Activated CD4-positive, alpha-beta T cell treated with anti-CD3 and anti-CD28 coated beads, Interleukin-10, Interleukin-2, amounts not matched to agents 100 ng/mL and 50 ng/mL, durations not matched to agents 16 hours and 8 hours (primary cell): ENCODE measurements at places on chromosomes 7 and 10.
A peak's percentile ranks its signal among the peaks of the same experiment; 100 is the strongest.

DNA sequence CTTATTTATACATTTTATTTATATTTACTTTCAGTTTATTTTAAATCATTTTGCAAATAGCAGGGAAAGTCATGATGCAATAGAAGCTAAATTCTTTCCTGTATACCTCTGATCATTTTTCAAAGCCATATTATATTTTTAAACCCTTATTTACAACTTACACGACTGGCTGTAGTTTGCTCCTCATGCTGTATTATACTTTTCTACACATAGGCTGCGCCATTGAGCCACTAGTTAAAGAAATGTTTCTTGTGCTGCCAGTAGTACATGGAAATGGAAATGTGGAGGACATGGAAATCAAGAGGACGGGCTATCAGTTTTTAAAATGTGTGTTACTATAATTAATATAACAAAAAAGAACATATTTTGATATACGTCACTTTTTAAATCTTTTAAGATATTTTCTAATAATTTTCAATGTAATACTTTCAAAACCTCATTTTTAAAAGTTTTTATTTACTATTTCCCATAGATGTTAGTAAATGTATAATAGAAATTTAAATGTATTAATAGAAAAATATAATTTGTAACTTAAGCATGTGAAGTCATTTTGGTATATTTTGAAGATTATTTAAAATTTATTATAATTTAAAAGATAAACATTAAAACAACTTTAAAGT, 118.5 kb downstream of the VTI1A start:
- peak; percentile 53 for DNase-seq

GRCh38 chr7:81298951-81299666, 380.3 kb upstream of the SEMA3C start:
- no peak for DNase-seq

- DNase-seq, result no peak
Measured at GRCh38 chr10:77746047-77746707, 108.6 kb upstream of the KCNMA1 start.

DNA sequence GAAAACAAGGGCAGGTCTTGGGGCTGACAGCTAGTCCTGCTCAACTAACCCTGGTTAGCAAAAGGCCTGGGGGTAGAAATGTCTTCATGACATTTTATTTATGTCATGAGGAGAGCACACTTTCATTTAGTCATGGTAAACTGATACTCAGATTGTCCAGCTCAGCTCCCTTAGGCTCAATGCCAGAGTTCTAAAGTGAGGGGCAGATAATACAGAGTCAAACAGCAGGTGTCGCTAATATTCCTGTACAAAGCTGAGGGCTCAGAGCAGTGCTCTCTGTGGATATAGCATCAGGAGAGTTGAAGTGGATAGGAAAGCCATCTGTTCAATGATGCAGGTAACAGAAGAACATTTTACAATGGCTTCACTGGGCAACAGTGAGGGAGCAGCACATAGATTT, 26.8 kb upstream of the CALCR start:
- DNase-seq, result no peak

- peak; percentile 34 for DNase-seq
Measured at GRCh38 chr10:14032406-14032998, 298.2 kb downstream of the FRMD4A start.

GRCh38 chr7:786472-787255, 45.6 kb upstream of the SUN1 start:
- DNase-seq, result peak; percentile 58

DNA sequence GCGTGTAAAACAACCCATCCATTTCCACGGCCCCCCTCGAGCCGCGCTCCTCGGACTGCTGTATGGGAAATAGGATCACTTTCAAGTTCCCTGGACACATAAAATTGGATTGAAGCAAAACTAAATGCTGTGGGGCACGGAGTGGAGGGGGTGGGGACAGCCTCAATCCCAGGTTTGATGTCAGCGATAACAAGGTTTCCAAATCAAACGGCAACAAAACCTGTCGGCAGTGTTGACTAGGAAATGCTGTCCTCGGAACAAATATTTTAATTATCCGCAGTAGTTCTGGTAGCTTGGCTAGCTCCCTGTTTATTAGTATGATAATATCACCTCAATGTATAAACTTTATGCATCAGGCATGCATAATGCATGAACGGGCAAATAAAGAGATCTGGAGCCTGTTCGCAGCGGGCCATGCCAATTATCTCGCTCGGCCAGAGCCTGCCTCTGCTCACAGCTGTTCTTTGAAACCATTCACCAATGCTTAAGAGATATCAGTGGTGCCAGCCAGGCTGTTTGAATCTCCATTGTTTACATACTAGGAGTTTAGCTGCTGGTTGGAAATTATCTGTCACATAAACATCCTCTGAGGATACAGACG, 161.1 kb downstream of the PAXIP1 start:
- no peak for DNase-seq

- DNase-seq, result no peak
Measured at GRCh38 chr10:131049016-131049415, 262.5 kb downstream of the TCERG1L start.

DNA sequence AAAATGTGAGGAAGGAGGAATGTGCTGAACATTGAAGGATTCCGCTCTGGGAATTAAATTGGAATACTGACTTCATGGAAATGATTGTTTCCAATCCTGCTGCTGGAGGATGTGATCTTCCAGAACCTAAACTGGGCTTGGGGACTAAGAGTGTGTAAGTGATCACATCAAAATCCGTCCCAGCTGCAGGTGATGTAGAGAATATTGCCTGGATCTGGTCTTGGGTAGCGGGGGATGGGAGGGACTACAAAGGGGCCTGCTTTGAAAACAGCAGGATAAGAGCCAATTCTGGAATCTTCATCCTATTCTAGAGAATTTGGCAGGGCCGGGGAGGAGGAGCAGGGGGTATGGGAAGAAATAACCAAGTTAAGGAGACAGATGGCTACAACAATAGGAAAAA, 552.2 kb upstream of the FZD8 start:
- no peak for DNase-seq

- no peak for DNase-seq
Measured at GRCh38 chr10:3396116-3396515, 223.5 kb upstream of the PITRM1 start.

DNA sequence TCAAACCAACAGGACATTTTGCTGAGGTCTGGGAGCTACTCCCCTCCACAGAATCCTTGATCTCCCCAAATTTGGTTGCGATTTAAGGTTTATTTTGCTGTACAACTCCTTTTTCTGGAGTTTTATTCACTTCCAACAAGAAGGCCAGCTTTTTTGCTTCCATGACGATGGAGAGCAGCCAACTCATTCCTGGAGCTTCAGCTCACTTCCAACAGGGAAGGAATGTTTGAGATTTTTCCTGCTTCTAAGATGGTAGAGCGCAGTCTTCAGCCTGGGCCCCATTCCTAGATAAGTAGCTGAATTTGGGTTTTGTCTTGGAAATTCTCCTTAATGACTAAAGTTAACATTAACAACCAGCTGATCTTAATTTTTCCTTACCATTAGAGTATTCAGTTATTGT, 30.9 kb upstream of the CREB3L2 start:
- no peak for DNase-seq

DNA sequence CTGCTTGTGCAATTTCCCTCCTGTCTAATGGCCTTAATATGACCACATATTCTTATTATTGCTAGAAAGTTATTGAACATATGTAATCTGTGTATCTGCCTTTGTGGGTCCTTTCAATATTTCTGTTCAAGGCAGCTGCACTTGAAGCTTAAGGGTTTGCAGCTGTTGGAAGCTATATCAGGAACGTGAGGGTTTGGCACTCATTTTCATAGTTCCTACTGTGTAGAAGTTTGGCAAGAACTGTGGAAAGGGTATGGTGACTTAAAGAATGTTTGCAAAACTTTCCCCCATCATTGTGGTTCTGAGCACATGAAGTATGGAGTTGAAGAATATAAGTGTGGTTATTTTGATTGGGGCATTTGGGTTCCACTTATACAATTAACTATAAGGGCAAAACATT, 144.7 kb upstream of the SEMA3A start:
- no peak for DNase-seq

- no peak for DNase-seq
Measured at GRCh38 chr7:48263311-48263650, 92.0 kb downstream of the ABCA13 start.

- no peak for DNase-seq
Measured at GRCh38 chr7:72072901-72073300, 339.2 kb downstream of the CALN1 start.

DNA sequence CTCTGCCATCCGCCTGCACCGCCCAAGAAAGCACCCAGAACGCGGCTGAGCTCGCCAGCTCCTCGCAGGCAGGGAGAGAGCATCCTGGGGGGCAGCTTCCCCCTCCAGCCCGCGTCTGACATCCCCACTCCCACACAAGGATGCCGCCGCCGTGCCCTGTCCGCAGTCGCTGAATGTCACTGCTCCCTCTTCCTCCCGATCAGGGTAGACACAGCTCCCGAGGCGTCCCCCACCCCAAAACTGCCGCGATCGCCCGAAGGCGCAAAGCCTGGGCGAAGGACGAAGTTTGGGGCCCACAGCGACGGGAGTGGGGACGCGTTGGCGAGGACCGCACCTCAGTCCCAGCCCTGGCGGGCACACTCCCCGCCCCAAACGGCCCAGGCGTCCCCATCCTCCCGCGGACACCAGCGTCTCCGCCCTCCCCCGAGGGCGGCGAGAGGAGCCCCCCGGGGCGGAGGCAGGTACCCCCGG, 1.5 kb upstream of the KAT6B start:
- DNase-seq, result peak; percentile 55
